ENCODE measurements at places on chromosomes 1 and 21. TPM values are rescaled to one million over a fixed set of nuclear protein-coding genes. Genes with fewer than 3 reads are reported as not detected.

Gene NUF2
- total RNA-seq: 1.6 TPM

Gene ARID1A
- 7.8 TPM for total RNA-seq

Gene CFAP298
- total RNA-seq: 20.0 TPM

GRCh38 chr1:92960395-92961130, 699 bp downstream of the DIPK1A start:
- DNase-seq: peak; percentile 75

- peak; percentile 70 for DNase-seq
Measured at GRCh38 chr21:46284077-46284644, 1.2 kb downstream of the MCM3AP start.

Data from lung microvascular endothelial cell (primary cell).